HT-29 (cell line): ENCODE measurements at places on chromosomes 6 and 20. TPM values are rescaled to one million over a fixed set of nuclear protein-coding genes. Genes with fewer than 3 reads are reported as not detected.

Gene BYSL
- total RNA-seq = 40.7 and 53.9 TPM in 2 replicates

Gene TULP1
- 0.48 TPM in 1 of 2 replicates, not detected in the other for total RNA-seq

Gene GSTA3
- total RNA-seq = not detected in 2 replicates

Gene HDGFL1
- not detected in 2 replicates for total RNA-seq

Gene DAAM2
- total RNA-seq = not detected in 2 replicates

Gene ZC2HC1B
- total RNA-seq = not detected in 2 replicates

Gene GMPR
- total RNA-seq = 0.08 and 0.55 TPM in 2 replicates

Gene PPIL6
- 0.48 and 0.50 TPM in 2 replicates for total RNA-seq

Gene CYP39A1
- 0.94 and 1.3 TPM in 2 replicates for total RNA-seq

Gene DSP
- 28.0 and 29.7 TPM in 2 replicates for total RNA-seq

Gene FAM83B
- 9.4 and 13.0 TPM in 2 replicates for total RNA-seq

Gene ZNF165
- 4.4 and 5.2 TPM in 2 replicates for total RNA-seq
